Left ventricle myocardium inferior (tissue), 1 donor: ENCODE measurements at places on chromosomes 1 and 21.

GRCh38 chr1:41009466-41009865 is 12.1 kb downstream of the SLFNL1 start:
- DNase-seq: no peak

GRCh38 chr1:248849637-248850036 is 9.2 kb downstream of the ZNF692 start:
- DNase-seq: no peak

DNA sequence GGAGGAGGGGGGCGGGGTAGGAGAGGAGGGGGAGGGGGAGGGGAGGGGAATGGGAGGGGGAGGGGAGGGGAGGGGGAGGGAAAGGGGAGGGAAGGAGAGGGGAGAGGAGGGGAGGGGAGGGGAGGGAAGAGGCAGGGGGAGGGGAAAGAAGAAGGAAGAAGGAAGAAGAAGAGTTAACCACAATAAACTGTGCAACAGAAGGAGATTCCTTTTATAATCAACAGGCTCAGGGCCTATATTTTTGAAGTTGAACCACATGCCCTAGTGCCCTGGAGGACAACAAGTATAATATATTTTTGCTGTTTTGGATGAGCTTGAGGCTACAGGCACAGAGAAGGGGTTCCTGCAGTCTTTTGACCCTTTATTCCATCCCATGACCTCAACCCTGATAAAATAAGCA is 228.2 kb upstream of the IRF2BP2 start:
- no peak for DNase-seq

DNA sequence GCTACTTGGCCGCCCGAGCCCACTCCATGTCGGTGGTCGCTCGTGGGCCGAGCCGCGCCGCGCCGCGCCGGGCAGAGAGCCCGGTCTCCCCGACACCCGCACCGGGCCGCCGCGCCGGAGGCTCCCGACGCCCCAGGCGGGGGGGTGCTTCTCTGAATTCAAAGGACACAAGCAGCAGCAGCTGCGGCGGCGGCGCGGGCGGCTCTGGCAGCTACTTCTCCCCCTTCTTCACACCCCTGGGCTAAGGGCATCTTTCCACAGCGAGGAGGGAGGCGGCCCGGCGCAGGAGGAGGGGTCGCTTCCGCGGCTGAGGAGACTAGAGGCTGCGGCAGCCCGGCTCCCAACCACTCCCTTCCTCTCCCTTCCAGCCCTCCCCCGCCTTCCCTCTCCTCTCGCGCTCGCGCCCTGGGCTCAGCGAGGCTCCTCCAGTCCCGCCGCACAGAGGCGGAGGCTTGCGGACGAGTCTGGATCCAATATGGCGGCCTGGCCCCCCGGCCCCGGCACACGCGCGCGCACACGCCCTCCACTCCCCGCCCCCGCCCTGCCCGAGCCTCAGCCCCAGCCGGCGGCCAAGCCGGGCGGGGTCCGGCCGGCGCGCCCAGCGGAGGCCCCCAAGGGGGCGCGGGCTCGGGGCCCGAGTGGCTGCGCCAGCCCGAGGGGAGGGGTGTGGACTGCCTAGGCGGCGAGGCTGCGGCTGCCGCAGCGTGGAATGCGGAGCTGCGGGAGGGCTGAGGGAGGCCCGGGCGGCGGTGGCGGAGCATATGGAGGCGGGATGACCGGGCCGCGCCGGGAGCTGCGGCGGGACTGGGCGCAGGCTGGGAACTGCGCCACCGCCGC is at the start of gene CDC42BPA:
CDC42BPA (minus strand) TSS at position 477 of the 837 bp plus-strand sequence. CDS start 1,310 bp downstream, outside the sequence.
- peak; percentile 89 for DNase-seq

- no peak for DNase-seq
Observed at GRCh38 chr1:8104278-8105236, 78.4 kb upstream of the ERRFI1 start.

DNA sequence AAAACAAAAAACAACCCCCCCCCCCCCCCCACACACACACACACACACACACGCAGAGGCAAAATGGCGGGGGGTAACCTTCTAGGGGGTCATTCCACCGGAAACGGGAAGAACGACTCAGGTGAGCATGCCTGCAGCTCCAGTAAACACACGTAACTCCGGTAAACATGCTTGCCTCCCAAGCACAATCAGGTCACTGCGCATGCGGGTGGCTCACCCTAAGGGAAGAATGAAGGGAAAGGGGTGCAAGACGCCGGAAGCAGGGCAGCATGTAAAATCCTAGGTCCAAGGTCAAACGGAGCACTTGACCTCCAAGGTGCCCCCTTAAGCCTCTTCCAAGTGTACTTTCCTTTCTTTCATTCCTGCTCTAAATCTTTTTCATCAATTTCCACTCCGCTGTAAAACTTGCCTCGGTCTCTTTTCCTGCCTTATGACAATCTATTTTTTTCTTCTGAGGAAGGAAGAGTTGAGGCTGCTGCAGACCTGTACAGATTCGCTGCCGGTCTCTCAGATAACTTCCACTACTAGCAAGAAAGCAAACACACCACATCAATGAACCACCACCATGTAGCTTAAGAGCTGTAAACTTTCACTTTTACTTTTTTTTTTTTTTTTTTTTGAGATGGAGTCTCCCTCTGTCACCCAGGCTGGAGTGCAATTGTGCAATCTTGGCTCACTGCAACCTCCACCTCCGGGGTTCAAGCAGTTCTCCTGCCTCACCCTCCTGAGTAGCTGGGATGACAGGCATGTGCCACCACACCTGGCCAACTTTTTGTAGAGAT is 21.0 kb upstream of the CBR3 start:
- no peak for DNase-seq
